Stimulated activated naive B cell treated with anti-CD40 and anti-IgM and Interleukin-4, amounts not matched to agents 10 μg/mL and 1 μg/mL and 100 μg/mL, for 72 hours (primary cell): ENCODE measurements at places on chromosomes 12 and 14.
A peak's percentile ranks its signal among the peaks of the same experiment; 100 is the strongest.

DNA sequence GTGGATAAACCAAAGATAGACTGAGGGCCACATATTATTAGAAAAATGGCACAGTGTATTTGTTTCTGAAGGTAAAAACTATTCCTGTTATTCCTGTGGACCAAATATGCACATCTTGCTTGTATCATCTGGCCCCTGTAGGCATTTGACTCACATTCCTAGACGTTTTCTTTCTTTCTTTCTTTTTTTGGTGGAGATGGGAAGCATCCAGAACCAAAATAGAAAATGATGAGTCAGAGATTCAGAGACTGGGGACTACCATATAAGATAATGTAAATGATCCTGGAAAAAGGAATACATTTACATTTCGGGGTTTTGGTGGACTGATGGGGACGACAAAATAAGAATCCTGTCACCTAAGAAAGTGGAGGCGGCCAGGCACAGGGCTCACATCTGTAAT is 24.2 kb downstream of the TRIM9 start:
- DNase-seq: no peak

DNA sequence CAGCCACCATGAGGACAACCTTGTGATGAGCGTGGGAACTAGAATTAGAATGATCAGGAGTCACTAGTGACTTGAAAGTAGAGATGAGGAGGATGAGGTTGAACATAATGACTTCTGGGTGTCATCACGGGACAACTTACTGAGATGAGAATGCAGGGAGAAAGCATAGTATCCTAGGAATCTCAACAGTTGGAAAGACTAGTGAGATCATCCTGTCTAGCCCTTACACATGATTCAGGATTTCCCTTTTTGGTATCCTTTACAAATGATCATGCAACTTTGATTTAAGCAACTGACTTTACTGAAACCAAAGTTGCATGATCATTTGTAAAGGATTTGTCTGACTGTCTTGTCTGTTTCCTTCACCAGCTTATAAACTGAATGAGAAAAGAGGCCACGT is 51.8 kb upstream of the HIF1A start:
- DNase-seq: no peak

GRCh38 chr14:64944041-64944440 is 1.5 kb upstream of the GPX2 start:
- DNase-seq: no peak

DNA sequence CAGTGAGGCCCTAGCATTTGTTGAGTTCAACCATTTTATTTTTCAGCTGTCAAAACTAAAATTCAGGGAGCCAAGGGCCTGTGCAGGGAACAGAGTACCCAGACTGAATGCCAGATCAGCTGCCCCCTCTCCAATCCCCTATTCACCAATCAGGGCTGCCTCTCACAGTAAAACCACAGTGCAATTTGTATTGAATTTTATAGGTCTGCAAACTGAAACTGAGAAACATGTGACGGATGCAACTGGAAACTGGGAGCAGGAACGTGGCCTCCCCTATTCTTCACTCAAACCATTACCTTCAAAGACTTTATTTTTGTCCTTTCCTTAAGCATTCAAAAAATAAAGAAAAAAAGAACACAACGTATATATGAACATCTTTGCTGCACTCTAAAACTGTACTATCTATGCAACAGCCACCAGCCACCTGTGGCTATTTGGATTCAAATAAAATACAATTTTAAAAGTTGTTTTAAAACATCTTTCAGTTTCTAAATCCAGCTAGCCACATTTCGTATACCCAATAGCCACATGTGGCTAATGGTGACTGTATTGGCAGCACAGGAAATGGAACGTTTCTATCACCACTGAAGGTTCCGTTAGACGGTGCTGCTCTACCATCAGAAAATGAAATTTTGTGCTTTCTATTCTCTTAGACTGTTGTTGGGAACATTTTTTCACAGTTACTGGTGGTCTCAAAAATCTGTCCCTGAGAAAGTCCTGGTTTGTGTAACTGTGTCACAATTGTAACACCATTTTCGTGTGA is 371.3 kb upstream of the FAR2 start:
- no peak for DNase-seq

- peak; percentile 23 for DNase-seq
Measured at GRCh38 chr14:52219488-52220084, 47.9 kb upstream of the PTGDR start.

DNA sequence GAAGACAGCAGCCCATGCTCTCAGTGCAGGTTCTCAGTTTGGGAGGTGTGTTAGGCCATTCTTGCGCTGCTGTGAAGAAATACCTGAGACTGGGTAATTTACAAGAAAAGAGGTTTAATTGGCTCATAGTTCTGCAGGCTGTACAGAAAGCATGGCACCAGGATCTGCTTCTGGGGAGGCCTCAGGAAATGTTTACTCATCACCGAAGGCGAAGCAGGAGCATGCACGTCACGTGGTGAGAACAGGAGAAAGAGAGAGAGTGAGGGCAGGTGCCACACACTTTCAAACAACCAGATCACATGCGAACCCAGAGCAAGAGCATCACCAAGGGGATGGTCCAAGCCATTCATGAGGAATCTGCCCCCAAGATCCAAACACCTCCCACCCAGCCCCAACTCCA is 9.0 kb upstream of the LRP6 start:
- no peak for DNase-seq

DNA sequence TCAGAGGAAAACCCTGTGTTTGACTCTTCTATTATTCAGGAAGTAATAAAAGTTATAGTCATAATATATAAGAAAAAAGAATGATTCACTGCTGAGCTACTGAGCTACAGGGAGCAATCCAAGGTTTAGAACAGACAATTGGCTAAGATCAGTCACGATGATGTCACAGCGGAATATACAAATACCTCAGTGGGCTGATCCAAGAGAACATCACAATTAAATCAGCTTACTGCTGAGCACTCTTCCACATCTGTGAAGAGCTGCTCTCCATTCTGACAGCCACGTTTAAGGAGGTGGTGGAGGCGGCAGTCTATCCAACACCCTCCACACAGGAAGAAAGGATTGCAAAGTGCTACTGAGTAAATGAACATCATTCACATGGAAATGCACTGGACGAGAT is 271.0 kb downstream of the APAF1 start:
- no peak for DNase-seq

DNA sequence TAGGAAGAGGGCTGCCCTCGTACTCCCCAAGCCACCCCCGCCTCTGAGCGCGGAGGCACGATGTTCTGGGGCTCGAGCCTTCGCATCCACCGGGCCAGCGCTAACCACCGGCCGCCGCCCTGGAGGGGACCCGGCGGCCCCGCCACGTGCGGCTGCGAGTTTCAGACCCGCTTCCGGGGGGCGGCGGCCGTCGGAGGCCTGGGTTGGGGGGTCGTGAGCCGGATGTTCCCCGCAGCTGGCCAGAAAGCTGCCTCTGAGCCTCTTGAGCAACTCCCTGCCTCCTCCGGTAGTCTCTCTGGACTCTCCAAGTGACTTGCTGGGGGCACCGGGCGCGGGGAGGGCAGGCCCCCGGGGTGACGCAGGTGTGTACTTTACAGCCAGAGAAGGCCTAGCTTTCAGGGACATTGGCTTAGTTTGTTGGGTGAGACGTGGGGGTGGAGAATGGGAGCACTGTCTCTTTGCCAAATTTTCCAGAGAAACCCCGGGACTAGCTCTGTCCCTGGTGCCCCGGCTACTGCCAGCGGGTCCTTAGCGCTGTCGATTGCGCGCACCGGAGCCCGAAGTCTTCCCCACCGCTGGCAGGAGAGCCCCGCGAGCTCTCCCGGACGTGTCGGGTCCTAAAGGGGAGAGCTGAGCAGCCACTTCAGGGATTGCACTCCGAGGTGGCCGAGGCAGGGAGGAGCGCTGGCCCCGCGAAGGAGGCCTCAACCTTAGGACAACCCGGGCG is 15.6 kb downstream of the OTX2 start:
- no peak for DNase-seq

DNA sequence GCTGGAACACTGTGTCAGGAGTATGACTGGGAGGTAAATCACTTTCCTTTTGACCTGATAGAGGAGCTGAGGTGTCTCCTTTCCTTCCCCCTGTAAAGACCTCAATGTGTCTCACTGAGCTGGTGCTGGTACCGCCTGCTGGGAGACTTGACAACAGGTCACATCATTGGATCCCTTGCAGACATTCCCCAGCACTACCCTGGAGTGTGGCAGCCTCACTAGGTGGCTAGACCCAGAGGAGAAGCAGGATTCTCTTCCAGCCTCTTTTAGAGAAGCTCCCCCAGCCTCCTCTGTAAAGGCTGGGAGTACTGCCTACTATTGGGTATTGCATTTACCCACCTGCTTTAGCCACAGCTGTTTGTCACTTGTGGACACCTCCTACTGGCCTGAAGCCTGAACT is 223.9 kb downstream of the ADGRD1 start:
- DNase-seq: no peak

GRCh38 chr12:93266-94005 is 26.9 kb downstream of the IQSEC3 start:
- DNase-seq: no peak

DNA sequence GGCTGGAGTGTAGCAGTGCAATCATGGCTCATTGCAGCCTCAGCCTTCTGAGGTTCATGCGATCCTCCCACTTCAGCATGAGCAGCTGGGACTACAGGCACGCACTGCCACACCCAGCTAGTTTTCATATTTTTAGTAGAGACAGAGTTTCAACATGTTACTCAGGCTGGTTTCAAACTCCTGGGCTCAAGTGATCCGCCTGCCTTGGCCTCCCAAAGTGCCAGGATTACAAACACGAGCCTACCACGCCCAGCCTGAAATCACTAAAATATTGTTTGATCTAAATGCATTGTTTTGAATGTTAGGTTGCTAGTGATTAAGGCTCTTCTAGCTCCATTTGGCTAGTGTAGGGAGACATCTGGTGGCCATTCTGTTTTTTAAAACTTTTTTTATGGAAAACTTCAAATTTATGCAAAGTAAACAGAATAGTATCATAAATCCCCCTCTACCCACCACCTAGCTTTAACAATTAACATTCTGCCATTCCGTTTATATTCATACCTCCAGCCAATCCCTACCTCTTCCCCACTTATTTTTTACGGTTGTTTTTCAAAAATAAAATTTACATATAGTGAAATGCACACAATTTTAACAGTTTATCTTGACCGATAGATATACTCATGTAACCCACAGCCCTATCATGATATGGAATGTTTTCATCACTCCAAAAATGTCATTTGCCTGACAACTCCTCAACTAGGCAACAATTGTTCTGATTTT is 37.8 kb downstream of the MYO1H start:
- no peak for DNase-seq

- DNase-seq: no peak
Measured at GRCh38 chr14:106013879-106014376, 487.5 kb downstream of the TMEM121 start.

- DNase-seq: no peak
Measured at GRCh38 chr12:88662961-88663360, 82.7 kb upstream of the KITLG start.

DNA sequence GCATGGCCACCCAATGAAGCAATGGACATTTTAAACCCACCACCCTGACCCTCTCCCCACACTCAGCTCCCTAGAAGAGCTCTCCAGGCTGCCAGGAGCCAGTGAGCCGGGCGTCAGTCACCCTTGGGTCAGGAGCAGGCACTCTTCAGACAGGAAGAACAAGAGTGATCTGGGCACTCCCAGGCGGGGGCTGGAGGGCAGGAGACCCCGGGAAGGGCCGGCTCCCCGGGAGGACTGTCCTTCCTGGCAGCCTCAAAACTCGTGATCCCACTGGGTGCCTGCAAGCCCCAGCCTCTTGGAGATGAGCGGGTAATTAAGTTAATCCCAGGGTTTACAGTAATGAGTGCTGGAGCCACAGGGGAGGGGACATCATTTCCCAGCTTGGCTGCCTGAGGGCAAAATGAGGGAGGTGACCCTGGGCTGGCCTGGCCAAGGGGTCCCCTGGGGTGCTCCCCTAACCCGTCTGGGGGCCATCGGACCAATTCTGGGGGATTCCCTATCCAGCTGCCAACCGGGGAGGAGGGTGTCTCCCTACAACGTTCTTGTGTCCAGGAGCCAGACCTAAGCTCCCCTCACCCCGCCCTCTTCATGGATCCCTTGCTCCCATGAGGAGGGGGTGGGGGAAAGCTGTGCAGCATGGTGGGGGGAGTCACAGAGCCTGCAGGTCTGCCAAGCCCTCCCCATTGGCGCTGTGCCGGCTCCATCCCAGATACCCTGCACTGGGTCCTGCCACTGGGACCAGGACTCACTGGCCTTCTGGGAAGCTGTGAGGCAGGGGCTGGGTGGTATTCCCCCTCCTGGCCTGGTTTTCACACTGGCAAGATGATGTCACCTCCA is 59.2 kb downstream of the CCNK start:
- DNase-seq: no peak

DNA sequence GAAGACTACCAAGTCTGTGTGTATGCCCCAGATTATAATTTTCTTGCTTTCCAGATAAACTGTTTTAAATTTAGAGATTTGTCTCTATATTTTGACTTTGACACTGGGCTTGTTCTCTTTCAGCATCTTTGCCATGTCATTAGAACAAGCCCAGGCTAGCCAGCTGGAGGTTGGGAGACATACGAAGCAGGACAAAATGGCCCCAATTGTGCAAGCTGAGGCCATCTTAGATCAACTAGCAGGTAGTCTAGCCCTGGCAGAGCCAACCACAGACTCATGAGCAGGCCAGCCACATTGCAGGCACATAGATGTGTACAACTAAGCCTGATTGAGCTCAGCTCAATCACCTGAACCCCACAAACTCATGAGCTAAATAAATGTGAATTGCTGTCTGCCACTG is 321.4 kb downstream of the ATP23 start:
- no peak for DNase-seq

GRCh38 chr14:100731846-100732765 is 5.4 kb downstream of the DLK1 start:
- no peak for DNase-seq

DNA sequence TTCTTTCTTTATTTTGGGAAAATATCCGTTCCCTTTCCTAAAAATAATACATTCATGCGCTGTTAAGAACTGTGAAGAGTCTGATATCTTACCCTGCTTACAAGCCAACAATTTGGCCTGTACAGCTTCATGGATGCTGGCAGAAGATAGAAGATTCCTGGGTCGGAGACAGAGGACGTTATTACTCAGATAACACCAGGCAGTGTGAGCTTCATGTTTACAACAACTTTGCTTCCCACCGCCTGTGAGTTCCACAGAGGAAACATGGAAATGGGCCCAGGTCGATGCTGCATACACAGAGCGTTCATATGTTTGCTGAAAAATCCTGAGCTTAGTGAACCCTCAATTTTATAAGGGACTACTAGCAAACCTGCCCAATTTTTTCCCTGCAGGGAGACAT is 705.6 kb upstream of the SEL1L start:
- no peak for DNase-seq

- DNase-seq: no peak
Measured at GRCh38 chr12:107126796-107127481, 33.6 kb upstream of the CRY1 start.
